ENCODE measurements at places on chromosomes 5 and 9. TPM values are rescaled to one million over a fixed set of nuclear protein-coding genes. Genes with fewer than 3 reads are reported as not detected.

DNA sequence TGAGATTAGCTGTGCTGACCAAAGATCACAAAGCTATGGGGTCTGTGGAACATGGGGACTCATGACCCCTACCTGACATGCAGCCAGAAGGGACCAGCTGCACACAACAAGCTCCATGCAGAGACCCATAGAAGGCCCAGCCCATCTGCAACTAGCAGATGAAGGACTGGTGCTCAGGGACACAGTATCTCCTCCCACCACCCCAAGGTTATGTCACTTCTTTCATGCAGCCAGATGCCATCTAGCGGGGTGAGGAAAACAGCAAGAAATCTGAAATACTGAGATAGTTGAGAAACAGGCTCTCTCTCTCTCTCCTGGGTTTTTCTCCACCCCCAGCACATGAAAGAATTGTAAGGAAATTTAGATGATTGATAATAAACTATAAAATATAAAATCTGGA lies 161.3 kb upstream of the DAPK1 start:
- DNase-seq: no peak

The PAEP gene
- total RNA-seq: not detected

The ANKRD55 gene
- total RNA-seq: not detected

The PCDHGA1 gene
- 0.75 TPM for total RNA-seq

The VLDLR gene
- 7.5 TPM for total RNA-seq

DNA sequence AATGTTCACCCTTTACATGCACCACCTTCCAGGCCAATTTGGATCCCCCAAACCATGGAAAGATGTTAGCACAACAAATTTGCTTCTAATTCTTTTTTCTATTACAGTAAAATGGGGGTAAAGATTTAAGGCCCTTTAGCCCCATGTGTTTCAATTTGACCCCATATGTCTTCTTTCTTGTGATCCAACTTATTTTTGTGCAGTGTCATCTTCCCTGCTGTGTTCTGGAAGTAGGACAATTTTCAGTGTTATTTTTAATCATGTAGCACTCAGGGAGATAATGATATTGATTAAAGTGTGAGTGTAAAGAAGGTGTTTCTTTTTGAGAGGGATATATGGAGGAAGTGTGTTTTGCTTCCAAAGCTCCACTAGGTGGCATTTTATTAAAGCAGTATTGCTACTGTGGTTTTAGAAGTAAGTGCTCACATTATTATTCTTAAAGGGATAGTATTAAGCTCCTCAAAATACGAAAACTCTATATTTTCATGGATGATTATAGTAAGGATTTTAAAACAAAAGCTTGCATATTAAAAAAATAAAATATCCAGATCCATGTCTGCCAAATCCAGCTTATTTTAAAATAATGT lies 118.7 kb upstream of the ATP10B start:
- DNase-seq: no peak

DNA sequence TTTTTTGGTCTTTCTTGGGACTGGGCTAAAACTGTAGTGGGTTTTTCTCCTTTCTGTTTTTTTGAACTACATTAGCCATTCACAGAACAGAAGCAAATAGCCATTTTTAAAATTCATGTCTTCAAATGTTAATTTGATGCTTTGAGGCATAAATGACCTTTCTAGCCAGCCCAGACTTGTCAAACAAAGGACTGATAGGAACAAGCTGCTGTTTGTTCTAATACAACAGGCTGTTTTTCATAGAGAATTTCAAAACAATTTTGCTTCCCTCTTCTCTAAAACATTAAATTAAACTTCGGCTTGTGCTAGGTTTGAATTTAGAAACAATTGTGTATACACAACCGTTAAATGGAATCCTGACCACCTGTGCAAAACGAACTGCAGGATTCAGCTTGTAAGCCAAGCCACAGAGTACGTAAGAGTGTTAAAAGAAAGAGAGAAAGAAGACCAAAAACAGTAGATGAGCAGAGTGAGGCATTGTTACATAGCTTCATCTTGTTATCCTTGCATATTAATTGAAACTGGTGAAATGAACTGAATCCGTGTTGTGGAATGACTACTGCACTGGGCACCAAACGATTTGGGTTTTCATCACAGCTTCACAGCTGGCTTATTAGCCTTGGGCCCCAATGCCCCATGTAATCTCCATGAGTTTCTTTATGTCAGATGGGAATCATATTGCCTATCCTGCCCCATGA lies 100.0 kb downstream of the ZSWIM6 start:
- DNase-seq: no peak

The SPDL1 gene
- 73.2 TPM for total RNA-seq

The RORB gene
- not detected for total RNA-seq

The FSTL4 gene
- total RNA-seq: not detected

- no peak for DNase-seq
Observed at GRCh38 chr5:57608542-57608941, 125.9 kb upstream of the ACTBL2 start.

- no peak for DNase-seq
Observed at GRCh38 chr5:150021491-150022157, 21.1 kb downstream of the HMGXB3 start.

- no peak for DNase-seq
Observed at GRCh38 chr5:159547466-159548195, 217.3 kb upstream of the IL12B start.

GRCh38 chr9:76619197-76619596 lies 145.0 kb upstream of the PCA3 start:
- no peak for DNase-seq

The OBP2B gene
- total RNA-seq: not detected

The ECSCR gene
- 0.12 TPM for total RNA-seq

- no peak for DNase-seq
Observed at GRCh38 chr5:128014578-128014977, 69.0 kb upstream of the SLC12A2 start.

The PTGDS gene
- not detected for total RNA-seq

All from epithelial cell of proximal tubule (primary cell).